ENCODE measurements at places on chromosomes 12 and 14.

GRCh38 chr12:68368327-68368726, 36.2 kb upstream of the MDM1 start:
- no peak for DNase-seq

DNA sequence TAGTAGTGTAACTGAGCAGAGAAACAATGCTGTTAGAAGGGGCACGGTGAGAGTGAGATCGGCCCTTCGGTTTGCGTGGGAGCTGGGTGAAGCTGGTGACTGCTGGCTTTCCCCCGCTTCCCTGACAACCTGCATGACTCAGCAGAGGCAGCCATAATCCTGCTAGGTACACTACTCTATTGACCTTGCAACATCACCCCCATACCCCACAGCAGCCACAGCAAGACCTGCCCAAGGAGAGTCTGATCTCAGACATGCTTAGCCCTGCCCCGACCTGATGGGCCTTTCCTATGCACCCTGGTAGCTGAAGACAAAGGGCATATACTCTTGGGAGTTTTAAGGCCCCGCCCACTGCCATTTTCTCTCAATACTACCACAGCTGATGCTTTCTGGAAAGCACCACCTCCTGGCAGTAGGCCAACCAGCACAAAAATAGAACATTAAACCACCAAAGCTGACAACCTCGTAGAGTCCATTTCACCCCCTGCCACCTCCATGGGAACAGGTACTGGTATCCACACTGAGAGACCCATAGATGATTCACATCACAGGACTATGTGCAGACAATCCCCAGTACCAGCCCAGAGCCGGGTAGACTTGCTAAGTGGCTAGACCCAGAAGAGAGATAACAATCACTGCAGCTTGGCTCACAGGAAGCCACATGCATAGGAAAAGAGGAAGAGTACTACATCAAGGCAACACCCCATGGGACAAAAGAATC, 75.9 kb upstream of the RGS6 start:
- peak; percentile 22 for DNase-seq

DNA sequence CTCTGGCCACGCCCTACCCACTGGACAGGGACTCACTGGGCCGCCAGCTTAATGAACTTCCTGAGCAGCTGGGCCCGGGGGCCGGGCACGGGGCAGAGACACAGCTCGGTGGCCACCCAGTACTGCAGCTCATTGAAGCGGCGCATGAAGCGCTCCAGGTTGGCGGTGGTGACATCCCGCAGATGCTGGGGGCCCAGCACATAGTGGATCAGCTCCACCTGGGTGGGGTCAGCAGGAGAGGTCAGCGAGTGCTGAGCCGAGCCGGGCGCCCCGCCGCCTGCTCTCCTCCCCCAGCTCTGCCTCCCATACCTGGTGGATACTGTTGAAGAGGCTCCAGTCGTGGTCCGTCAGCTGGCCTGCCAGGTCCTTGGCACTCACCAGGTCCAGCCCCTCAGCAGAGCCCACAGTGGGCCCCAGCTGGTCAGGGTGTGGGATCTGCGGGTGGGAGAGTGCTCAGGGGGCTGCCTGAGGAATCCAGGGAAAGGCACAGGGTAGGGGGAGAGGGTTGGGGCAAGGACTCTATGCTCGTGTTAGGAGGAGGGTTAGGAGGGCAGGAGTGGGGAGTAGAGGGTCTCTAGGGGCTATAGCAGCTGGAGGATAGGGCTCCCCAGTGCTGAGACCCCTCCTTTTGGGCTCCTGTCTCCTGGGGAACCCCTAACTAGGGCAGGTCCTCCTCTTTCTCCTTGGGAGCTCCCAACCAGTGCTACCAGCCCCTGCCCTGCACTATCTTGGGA, 15.5 kb upstream of the ENDOU start:
- no peak for DNase-seq

DNA sequence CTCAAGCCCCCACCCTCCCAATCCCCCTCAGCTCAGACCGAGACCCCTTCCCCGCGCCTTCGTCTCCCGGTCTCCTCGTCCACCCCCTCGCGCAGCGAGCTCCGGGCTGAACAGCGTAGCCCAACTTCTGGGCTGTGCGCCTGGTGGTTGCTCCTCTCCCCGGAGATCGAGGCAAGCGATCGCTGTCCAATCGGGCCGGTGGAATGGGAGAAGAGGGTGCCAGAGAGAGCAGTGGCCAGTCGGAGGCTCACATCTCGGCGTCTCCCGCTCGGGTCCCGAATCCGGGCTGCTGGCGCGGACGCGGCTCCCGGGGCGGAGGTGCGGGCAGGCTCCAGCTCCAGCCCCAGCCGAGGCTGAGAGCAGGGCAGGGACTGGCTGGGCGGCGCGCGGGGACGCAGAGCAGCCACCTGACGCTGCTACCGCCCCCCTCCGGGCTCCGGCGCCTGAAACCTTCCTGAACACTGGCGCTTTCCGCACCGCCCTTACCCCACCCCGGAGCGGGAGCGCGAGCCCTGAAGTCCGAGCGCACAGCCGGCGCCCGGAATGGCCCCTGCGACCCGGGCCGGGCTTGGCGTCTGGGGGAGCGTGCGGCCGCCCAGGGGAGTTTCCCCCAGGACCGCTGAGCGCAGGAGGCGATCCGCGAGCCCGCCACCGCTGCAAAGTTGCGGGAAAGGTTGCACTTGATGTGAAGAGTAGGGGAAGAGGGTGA, 508 bp upstream of the KCNH5 start:
- DNase-seq, result peak; percentile 78

DNA sequence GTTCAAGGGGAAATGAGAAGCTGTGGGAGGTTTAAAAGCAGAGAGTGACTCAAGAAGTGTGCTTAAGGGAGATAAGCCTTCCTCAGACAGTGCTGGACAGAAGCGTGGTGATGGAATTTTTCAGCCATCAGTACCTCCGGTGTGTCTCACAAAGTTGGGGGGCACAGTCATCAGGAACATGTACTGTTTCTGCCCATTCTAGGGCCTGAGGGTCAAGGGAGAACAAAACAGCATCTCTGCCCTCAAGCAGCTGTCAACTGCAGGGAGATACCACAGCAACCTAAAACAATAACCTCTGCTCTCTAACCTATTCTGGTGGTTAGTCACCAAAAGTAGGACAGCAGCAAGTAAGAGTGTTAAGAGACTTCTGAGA, 2.0 kb upstream of the STON2 start:
- DNase-seq, result no peak

DNA sequence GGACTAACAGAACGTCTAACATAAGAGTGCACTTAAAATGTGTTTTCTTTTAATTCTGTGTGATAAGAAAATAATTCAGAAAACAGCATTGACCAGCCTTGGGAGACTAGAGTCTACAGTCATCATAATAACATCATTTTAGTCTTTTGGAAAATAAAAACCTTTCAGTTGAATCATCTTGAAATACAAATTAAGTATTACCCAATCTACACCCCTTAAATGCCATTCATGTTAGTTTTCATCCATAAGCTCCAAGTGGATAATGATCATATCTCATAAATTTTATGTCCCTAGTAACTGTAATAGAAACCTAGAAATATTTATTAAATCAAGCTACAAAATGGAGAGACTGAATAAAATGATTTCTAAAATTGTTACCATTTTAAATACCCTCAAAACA, 32.4 kb downstream of the EPS8 start:
- DNase-seq, result no peak
